ENCODE measurements at places on chromosomes 6 and 20. TPM values are rescaled to one million over a fixed set of nuclear protein-coding genes. Genes with fewer than 3 reads are reported as not detected.

DNA sequence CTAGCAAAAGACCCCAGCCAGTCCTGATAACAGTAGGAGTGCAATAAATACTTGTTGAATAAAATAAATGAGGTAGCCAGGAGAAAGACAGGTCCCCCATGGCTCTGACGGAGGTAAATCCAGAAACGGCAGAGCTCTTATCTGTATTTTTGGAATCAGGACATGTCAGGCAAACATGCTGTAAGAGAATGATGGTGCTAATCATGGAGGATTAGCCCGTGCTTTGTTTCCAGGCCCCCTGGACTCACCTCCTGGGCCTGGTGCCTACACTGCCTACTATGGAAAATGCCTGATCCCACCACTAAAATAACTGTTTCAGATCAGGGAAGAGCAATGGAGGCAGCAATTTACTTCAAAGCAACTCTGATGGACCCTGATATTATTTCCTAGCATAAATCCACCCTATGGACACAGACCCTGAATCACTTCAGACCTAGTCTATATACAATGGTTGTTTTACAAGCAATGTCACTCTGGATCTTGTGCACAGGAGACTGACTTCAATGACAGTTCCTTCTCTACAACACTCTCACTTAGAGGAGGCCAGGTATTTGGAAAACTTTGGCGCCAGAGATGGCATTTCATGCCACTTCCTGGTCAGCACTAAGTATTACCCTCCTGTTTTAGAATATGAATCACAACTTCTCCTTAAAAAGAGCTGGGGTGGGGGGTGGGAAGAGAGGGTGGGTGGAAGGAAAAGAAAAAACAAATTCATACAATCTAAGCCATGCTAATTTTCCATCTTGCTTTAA lies 6.4 kb downstream of the MRPL14 start:
- no peak for DNase-seq

DNA sequence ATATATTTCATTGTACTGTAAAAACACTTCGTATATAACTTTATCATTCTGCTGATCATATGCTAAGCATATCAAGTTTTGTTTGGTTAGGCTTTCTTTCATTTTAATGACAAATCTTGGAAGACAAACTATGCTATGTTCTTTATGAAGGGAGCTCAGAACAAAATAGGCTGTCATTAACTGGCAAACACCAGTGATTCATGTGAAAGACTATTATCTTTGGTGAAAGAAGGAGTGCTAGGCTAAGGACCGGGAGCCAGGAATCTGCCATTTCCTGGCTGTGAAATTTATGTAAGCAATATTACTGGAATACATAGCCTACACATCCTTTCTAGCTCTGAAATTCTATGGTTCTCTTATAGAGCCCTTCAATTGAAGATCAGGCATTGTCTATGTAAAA lies 136.2 kb upstream of the CCN2 start:
- no peak for DNase-seq

The MOCS1 gene
- 12.0 TPM for total RNA-seq

- no peak for DNase-seq
These were observed 27.0 kb downstream of the CST9L start for GRCh38 chr20:23541330-23541729.
